ENCODE measurements at places on chromosomes 6 and 20.

- peak; percentile 41 for DNase-seq
Observed at GRCh38 chr6:39688494-39688893, 36.7 kb downstream of the KIF6 start.

- no peak for DNase-seq
Observed at GRCh38 chr20:46803123-46804020, 91.3 kb upstream of the EYA2 start.

GRCh38 chr6:7479801-7480266 is 61.6 kb upstream of the DSP start:
- peak; percentile 88 for DNase-seq

GRCh38 chr6:95636552-95637431 is 59.5 kb downstream of the MANEA start:
- DNase-seq = peak; percentile 34

DNA sequence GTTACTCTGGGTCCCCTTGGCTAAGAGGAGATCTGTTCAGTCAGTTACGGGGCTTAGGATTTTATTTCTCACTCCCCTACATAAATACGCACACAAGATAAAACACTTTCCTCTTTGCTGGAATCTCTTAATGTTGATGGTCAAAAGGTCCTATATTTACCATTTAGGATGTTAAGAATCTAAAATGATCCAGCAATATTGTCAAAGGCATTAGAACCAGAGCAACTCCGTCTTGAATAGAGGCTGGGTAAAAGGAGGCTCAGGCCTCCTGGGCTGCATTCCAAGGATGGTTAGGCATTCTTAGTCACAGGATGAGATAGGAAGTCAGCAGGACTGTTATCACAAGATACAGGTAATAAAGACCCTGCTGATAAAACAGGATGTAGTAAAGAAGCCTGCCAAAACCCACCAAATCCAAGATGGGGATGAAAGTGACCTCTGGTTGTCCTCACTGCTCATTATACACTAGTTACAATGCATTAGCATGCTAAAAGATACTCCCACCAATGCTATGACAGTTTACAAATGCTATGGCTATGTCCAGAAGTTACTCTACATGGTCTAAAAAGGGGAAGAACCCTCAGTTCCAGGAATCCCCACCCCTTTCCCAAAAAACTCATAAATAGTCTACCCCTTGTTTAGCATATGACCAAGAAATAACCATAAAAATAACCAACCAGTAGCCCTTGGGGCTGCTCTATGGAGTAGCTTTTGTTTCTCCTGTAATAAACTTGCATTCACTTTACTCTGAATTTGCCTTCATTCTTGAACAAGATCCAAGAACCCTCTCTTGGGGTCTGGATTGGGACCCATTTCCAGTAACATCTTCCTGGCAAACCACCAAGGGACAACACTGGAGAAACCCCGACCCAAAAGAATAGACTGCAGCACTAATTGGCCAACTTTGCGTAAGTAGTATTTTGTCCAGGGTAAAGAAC is 107.5 kb downstream of the DTNBP1 start:
- peak; percentile 10 for DNase-seq

DNA sequence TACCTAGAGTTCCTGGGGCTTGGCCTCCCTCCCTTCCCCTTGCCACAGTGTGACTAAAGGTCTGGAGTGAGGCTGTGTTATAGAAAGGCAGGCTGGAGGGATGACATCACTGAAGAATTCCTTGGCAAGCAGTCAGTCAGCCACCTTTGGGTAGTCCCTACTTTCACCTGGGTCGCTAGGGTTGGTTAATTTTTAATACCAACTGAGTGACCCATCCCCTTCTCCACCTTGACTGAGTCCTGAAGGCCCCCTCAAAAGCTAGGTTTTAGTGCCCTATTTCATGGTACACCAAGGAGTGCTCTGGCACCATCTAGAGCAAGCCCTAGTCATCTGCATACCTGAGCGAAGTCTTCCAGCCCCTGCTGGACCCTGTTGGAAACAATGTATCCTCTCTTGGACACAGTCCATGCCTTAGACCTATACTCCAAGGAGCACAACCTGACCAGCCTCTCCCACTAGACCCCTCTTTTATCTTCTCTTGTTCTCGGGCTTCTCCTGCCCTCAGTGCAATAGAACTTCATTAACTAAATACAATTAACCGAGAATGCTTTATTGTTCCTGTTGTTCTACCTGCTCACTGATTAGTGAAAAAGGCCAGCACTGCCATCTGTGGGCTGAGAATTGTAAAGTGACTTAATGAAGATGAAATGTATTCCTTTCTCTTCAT is 44.6 kb downstream of the RIN2 start:
- peak; percentile 98 for DNase-seq

DNA sequence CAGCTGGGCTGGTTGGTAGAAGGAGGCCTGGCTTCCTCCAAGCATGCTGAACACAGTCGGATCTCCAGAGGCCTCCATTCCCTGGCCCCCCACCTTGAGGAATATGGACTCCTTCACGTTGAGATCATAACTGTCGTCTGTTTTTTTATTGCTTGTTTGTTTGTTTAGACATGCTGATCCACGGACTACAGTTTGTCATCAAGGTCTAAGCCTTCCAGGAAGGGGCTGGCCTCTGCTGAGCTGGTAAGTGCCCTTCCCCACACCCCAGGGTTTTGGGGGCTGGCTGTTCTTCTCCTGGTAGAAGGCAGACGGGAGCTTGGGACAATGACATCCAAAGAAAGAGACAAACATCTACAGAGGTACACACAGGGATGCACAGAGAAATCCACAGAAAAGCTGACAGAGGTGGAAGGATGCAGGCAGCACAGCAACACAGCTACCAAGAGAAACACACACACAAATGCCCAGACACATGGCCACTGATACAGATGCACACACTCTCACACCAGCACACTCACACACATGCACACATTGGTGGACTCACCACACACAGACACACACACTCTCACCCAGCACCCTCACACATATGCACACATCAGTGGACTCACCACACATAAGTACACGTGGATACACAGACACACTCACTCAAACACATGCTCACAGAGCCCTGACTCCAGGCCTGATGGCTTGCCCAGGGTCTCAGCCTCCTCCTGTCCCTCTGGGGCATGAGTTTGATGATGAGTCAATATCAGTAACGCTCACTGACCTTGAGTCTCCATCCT is 6.7 kb downstream of the BPIFA1 start:
- no peak for DNase-seq

DNA sequence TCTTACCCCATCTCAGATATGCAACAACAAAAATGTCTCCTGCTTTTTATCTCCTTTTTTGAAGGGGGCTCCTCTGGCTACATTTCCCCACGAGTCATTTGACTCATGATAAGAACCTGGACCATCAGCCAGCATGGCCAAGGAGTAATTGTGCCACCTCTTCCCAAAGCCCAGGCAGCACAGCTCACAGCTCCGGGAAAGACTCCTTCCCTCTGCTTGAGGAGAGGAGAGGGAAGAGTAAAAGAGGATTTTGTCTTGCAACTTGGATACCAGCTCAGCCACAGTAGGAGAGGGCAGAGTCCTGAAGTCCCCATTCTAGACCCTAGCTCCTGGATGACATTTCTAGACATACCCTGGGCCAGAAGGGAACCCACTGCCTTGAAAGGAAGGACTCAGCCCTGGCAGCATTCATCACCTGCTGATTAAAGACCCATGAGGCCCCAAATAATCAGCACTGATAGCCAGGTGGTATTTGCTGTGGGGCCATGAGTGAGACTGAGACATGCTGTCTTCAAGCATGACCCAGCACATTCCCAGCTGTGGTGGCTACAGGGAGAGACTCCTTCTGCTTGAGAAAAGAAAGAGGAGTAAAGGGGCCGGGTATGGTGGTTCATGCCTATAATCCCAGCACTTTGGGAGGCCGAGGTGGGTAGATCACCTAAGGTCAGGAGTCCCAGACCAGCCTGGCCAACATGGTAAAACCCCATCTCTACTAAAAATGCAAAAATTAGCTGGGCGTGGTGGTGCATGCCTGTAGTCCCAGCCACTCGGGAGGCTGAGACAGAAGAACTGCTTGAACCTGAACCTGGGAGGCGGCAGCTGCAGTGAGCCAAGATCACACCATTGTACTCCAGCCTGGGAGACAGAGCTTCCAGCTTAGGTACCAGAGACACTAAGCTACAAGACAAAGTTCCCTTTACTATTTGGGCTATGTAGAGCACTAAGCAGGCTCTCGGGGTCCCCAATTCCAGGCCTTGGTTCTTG is 28.1 kb downstream of the NCOA6 start:
- DNase-seq = no peak

GRCh38 chr6:81863123-81863522 is 110.6 kb upstream of the TENT5A start:
- no peak for DNase-seq

GRCh38 chr6:5446362-5447075 is 185.2 kb downstream of the FARS2 start:
- DNase-seq = no peak

DNA sequence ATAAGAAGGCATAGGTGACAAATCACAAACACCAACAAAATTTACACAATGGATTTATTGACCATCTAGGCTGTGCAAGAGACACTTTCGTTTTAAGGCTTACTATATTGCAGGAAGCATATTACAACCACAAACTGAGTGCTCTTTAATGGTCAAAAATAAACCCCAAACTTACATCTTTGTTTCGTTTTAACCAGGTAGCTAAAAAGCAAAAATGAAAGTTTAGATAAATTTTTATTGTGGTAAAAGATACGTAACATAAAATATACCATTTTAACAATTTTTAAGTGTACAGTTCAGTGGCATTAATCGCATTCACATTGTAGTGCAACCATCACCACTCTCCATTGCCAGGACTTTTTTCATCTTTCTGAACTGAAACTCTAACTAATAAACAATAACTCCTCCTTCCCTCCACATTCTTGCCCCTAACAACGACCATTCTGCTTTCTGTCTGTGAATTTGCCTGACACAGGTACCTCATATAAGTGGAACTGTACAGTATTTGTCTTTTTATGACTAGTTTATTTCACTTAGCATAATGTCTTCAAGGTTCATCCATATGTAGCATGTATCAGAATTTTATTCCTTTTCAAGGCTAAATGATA is 32.3 kb upstream of the DUSP22 start:
- no peak for DNase-seq

DNA sequence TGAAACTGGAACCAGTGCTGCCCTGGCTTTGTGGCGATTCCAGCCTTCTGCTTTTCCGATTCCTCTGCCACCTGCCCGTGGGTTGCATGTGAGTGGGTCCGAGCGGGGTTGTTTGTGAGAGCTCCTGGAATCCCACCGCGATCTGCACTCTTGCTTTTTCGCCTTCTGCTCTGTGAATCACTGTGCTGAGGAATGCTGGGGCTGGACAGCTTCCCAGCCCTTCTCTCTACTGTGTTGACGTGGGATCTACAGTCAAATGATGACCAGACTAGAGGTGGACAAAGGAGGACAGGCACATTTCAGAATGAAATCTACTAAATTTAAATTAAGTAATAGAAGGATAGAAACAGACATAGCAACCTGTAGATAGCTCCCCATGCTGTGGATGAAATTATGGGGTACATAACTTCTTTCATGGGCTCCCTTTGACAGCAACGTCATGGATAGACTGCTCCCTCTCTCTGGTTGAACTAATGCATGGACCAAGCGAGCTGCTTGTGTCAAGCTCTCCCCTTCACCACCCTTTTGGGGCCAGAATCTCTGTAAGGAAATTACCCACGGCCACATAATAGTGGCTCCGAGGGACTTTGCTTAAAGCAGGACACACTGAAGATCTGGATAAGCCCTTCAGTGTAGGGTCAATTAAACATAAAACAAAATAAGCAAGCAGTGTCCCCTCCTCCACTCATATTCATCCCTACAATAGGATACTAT is 2.0 kb downstream of the FNDC1 start:
- DNase-seq = peak; percentile 43

GRCh38 chr20:62508641-62509051 is 32.9 kb upstream of the GATA5 start:
- no peak for DNase-seq

DNA sequence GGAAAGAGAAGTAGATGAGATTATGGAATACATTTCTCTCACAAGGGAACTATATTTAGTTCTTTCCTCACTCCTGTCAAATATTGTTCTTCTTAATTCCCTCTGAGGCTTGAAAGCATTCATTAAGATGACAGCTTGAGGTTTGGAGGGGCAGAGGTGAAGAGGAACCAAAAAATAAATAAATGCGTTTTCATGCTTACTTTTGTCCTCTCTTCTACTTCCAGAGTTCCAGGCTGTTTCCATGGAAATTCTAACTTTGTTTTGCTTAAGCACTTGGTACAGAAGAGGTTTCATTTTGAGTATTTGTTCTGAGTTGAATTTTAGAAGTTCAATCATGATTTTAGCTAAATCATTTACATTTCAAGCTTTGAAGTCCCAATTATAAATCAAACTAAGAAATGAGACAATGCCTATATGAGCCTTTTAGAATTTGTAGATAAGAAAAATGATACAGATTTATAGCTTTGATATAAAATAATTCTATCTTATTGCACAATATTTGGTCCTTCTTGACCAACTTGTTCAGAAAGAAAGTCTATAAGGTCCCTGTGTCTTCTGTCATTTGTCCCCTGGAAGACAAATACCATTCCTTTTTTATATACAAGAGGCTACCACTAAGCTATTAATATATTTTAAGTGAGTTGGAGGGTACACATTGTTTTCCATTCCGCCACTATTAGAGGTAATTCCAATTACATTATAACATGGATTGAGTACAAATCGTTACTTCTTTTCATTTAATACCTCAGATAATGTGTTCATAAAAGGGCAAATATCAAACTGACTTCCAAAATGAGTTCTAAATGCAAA is 16.3 kb downstream of the RBM24 start:
- no peak for DNase-seq

DNA sequence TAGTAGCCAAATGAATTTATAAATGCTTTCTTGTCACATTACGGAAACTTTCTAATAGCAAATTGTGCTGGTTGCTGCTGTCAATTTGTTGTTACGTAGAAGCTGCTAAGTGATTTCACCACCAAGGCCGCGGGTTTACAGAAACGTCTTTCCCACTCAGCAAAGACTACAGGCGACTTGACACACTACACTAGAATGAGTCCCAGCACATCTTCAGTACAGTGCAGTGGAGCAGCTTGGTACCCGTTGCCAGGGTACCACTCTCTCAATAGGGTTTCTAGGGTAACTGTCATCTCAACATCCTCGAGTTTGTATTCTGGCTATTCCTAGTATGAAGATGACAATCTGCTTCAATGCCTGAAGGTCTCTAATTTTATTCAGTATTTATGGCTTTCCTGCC is 22.7 kb upstream of the ZDHHC14 start:
- DNase-seq = no peak

DNA sequence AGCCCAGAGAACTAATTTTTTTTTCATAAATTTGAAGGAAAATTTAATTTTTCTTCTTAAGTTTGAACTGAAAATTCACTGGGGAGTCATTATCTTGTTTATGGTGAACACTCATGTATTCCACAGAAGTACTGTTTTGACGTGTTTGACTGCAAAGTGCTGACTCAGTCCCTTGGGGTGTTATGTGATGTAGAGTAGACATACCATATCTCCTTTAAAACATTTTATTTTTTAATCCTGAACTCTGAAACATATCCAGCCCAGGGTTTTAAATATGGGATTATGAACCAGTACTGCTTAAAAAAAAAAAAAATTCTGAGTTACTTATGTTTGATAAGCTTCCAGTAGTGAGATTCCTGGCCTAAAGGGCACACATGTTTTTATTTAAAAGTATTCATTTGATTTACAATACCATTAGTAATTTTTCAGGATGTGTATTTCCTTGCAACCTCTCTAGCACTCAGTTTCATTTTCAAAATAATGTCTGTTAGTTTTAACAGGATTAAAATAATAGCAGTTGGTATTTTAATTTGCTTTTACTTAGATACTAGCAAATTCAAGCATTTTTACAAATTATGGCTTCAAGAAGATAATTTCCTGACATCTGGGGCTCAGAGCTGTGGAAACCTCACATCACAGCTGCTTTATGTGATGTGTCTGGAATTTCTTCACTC is 81.7 kb upstream of the PDE10A start:
- DNase-seq = no peak

All from kidney tubule cell (primary cell).